AG04450 (cell line): ENCODE measurements at places on chromosomes 12 and 14.

DNA sequence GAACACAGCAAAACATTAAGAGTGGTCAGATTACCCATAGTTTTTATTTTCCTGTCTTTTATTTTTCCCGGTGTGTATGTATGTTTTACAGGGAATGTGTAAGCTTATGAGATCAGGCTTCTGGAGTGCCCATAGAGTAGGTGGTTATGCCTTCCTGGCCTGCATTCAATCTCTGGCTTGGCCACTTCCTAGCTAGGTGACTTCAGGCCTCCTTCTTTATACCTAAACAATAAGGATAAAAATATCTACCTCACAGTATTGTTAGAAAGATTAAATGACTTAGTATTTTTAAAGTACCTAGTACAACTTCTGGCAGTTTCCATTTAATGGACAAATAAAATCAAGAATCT is 42.4 kb downstream of the ITPR2 start:
- DNase-seq = no peak

- no peak for DNase-seq
Observed at GRCh38 chr14:24361326-24361725, 6.7 kb upstream of the NFATC4 start.

- DNase-seq = no peak
Observed at GRCh38 chr12:129169928-129170327, 316.6 kb downstream of the GLT1D1 start.

- DNase-seq = no peak
Observed at GRCh38 chr14:103428723-103429556, 43.7 kb downstream of the MARK3 start.

DNA sequence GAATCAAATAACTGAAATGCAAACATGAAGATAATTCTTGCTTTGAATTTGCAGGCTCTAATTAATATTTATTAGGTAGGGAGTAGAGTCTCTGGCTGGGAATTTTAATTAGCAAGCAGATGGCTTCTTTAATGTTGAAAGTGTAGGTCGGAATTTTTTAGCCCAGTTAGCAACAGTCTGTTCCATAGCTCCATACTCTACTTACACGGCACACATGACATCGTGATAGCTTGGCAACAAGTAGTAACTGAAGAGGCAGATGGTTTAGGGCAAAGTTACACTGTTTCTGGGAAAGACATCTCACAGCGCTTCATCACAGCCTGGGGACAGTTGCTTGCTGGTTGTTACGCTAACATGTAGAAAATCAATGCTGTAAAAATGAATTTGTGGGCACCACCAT is 710.7 kb downstream of the GALC start:
- DNase-seq = no peak

DNA sequence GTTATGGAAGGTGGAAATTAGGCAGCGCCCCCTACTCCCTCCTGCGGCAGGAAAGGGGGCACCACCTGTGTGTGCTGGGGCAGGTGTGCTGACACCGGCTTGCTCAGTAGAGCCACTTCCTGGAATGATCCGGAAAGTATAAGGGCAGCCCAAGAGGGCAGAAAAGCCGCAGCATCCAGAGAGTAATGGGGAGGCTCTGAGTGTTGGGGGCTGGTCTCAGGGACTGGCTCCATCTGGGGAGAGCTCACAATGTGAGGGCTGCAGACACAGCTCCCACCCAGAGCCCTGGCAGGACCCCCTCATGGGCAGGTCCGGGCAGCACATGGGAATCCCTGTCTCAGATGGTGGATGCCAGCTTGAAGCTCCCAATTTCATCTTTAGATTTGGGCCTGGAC is 187.6 kb upstream of the C14orf180 start:
- no peak for DNase-seq

DNA sequence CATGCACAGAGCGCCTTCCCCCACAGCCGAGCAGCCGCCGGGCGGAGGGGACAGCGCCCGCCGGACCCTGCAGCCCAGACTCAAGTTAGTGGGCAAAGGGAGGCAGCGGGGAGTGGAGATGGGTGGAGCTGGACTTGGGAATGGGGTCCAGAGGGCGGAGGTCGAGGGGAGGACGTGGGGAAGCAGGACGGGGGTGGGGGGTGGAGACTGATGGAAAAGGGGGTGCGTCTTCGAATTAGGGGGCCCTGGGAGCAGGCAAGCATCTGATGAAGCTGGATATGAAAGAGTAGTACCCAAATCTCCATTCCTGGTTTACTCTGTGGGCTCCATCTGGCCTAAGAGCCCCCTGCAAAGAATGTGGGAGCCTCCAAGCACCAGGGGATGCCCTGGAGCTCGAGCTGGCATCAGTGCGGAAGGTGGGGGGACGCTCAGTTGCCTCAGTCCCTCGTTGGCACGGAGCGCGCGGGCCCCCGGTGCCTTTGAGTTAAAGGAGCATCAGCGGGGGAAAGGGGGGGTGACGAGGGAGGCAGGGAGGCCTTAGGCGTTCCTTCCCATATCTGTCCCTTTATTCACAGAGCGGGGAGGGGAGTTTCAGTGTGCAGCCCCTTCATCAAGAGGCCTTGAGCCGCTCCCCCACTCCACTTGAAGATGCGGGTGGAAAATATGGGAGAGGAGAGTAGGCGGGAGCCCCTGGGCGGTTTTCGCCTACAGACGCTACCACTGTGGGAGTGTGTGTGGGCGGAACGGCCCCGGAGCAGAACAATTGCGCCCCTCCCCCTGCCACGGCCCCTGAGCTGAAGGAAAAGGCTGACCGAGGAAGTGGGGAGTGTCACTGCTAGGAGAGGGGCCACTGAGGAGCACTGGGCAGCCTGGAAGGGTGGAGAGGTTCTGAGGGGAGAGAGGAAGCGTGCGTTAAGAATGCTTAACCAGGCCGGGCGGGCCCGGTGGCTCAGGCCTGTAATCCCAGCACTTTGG is 644 bp downstream of the NAB2 start:
- DNase-seq = no peak

DNA sequence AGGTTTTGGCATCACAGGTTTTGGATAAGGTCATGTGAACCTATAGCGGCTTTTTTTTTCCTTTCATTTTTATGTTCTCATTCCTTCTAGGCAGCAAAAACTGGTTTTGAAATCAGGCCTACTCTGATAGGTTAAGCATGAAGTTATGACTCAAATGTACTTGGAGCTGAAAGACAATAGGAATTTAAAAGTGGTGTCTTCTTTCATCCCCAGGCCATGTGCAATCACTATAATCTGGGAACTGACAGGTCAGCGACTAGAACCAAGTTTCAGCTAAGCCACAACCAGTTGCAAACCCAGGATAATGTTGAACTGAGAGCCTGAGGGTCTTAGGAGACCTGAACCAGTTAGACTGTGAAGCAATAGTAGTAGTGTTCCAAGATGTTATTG is 74.3 kb downstream of the ANO6 start:
- DNase-seq = peak; percentile 49

GRCh38 chr14:105411017-105411941 is 8.3 kb upstream of the MTA1 start:
- DNase-seq = no peak

DNA sequence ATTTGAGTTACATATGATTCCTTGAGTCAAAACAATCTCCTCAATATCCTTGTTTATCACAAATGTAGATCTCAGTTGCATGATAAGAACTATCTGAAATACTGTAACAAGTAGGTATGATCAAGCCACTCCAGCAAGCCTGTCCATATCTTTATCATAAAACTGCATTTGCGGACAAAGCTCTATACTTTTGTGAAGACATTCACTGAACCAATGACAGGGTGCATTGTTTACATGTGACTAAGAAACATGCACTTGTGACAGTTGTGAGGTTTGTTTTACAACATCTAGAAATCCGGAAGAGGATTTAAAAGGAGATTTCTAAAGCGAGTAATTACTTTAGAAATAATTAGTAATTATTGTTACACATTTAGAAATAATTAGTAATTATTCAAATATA is 111.7 kb downstream of the PPP2R5E start:
- DNase-seq = no peak

- no peak for DNase-seq
Observed at GRCh38 chr14:22358726-22359125, 230.3 kb downstream of the DAD1 start.

DNA sequence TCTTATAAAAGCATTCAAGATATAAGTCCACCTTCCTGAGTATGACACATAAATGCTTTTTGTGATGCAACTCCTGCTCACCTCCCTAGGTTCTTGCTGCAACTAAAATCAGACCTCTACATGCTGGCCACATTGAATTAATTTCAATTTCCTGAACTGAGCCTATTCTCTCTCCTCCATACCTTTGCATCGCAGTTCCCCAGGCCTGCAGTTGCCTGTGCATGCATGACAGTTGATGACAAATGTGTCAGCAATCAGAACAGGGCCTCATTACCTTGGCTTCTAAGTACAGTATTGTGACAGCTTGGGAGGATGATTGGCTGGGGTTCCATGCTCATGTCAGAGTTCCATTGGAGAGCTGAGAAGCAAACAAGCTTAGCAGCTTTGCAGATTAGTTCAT is 3.9 kb upstream of the TM7SF3 start:
- DNase-seq = no peak

DNA sequence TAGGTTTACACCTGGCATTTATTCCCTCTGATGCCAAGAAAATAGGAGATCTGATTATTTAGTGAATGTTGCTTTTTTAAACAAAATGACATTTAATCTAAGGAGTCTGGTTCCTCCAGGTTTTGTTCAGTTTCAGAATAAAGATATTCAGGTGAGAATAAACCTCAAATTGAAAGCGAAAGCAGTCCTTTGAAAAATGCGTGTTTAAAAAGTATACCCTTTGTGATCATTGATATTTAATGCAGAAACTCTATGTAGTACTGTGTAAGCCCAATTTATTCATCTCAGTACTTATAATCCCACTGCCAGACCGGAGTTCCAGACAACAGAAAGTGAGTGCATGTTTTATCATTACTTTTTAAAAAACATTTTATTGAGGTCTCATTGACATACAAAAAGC is 210.2 kb downstream of the KCNC2 start:
- DNase-seq = no peak

DNA sequence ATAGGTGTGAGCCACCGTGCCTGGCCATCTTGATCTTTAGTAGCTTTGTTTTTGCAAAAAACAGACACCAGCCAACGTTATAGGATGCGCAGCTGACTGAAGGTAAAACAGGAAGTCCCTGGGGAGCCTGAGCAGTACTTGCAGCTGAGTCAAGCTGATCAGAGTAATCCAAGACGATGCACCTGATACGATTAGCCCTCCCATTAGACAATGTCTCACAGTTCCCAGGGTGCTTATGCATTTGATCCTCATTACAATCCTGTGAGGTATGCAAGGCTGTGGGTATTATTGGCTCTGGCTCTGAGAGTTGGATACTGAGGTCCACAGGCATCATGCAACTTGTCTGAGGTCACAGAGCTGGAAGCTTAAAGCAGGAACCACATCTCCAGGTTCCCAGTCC is 8.1 kb downstream of the KRT18 start:
- DNase-seq = no peak

- no peak for DNase-seq
Observed at GRCh38 chr14:80352471-80352870, 141.2 kb upstream of the DIO2 start.

- DNase-seq = no peak
Observed at GRCh38 chr14:65496178-65496993, 83.9 kb downstream of the FUT8 start.
